Activated CD8-positive, alpha-beta memory T cell treated with anti-CD3 and anti-CD28 coated beads for 1 hour (primary cell): ENCODE measurements at places on chromosomes 16 and 17.

GRCh38 chr17:62666801-62667591, 39.5 kb downstream of the MRC2 start:
- no peak for DNase-seq

GRCh38 chr17:41799366-41799765, 12.4 kb downstream of the P3H4 start:
- no peak for DNase-seq

GRCh38 chr16:1282324-1282973, 26.6 kb downstream of the TPSD1 start:
- no peak for DNase-seq

DNA sequence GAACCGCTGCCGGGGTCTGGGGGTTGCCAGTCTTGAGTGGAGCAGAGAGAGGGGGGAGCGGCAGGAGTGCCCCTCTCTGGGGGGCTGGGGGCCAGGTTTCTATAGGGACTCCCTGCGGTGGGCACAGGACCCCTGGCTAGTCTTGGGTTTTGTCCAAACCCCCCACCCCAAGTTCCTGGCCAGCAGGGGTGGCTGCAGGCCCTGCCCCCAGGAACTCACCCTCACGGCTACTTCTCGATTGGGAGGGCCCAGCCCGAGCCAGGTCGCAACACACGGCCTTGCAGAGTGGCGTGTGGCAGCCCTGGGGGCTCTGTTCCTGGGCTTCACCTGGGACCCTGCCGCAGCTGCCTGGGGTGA, 601 bp downstream of the CDH15 start:
- DNase-seq: no peak

DNA sequence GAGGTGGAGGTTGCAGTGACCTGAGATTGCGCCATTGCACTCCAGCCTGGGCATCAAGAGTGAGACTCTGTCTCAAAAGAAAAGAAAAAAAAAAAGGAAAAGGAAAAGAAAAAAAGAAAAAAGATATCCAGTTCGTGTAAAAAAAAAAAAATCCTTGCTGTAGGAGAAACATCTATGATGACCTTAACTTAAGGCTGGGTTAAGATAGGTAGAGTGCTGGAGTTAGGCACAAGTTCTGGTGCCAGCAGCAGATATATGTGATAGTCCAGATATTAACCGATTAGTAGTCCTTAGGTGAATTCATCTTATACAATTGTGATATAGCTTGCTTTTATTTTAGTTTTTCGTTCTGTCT, 17.2 kb downstream of the PSMD11 start:
- no peak for DNase-seq
